ENCODE measurements at places on chromosomes 12 and 14.

DNA sequence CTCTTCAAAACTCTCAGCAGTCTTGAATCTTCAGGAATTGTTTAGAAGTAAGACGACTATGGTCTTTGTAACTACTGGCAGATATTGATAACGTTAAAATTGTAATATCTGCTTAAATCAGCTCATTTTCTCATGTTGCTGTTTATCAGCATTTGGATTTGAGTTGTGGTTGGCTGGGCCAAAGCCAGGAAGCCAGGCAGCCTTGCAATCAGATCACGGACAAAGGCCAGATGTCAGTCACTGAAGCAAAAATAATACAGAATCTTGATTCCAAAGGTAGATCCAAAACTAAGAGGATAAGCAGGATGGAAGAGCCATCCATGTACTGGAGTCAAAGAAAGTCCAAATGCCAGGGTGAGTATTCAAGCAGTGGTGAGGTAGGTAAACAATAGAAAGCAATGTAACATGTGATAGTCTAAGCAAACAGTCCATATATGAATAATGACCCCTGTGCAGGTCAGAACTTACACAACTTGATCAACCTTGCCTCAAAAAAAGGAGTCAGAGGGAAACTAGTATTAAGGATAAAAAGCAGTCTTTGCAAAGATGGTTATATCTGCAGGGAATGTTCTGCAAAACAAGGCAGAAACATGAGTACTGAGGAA lies 95.8 kb upstream of the RAP1B start:
- DNase-seq = no peak

DNA sequence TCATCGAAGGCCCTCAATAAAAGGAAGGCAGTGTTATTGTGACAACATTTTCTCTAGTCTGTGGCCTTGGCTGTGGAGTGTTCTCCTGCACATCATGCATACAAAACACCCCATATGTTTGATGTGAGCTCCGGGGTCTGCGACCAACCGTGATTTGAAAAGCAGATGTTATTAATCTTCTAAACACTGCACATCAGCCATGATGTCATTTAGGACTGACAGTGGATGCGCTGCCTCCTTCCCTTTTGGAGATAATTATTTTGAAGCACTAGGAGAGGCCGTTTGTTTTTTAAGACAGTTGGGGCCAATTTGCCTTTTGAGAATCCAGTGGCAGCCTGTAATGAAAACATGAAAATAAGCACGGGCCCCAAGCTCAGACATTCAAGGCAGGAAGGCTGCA lies 1041.6 kb downstream of the BCL11B start:
- DNase-seq = no peak

GRCh38 chr12:101407049-101407435 lies 530 bp downstream of the ARL1 start:
- DNase-seq = no peak

DNA sequence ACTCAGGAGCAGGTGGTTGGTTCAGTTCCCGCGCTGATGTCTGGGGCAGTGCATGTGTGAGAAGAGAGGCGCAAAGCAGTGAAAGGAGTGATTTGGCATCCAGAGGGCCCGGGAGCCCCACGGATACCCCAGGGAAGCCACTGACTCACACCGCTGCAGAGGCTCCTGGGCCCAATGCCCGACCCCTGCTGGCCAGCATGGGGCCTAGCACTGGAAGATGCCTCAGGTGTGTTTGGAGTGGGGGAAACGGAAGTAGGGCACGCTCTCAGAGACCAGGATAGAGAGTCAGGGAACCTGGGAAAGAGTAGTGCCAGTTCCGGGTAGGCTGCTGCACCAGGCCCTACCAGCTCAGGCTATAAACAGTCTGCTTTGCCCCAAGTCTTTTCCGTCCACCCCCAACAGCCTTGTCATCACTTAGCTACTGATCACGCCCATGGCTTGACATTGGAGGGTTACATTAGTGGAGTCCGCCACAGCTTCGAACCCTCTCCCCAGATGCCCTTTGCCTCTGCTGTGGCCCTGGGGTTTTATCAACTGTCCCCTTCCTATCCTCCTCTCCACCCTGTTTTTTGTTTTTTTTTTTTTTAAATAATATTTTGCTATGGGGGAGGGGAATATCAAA lies 9.5 kb upstream of the CSAD start:
- DNase-seq = peak; percentile 57

DNA sequence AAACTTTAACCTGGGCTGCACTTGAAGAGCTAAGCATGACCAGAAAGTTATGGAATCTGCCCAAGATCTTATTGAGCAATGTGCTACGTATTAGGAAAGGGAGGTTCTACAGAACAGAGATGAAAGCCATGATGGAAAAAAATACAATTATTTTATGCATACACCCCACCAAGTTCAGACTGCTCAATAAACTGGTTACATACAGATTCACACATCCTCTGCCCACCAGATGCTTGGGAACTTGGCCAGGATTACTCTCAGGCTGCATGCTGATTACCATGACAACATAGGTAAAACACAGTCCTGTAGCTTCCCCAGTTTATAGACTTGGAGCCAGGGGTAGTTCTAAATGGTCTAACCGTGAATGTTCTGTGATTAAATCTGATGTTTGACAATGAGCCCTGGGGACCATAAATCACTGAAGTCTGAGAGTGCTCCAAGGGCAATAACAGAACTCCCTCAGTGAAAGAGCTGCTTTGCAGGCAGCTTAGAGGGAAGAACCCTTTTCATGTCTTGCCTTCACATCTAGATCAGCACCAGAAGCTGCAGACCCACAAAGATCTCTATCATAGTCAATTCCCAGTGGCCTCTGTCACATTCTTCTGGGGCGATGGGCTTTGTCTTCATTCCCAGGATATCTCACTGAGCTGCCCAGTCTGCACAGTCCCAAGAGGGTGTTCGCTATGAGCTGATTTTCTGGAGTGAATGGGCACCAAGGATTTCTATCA lies 232.2 kb downstream of the EMP1 start:
- DNase-seq = no peak

- DNase-seq = no peak
These were observed 18.5 kb downstream of the CD163 start for GRCh38 chr12:7485095-7485494.

- no peak for DNase-seq
These were observed 121.6 kb downstream of the VEZT start for GRCh38 chr12:95339086-95339788.

DNA sequence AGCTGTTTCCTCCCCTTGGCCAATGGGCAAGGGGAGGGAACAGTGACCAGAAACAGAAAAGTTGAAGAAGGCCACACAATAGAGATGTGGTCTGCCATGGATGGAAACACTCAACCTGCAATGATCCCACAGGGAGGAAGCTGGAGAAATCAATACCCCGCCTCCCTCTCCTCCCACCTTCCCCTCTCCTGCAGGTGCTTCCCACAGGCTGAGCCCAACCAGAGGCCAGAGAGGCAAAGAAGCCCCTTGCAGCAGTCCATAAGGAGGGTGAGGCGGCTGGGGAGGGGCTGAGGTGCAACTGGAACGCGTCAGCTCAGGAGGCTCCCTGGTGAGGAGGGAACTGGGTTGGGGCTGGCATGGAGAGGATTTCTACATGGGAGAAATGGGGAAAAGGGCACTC lies 84.0 kb downstream of the RNF34 start:
- no peak for DNase-seq

- no peak for DNase-seq
These were observed 631.1 kb upstream of the TMEM132C start for GRCh38 chr12:127635838-127636237.

- no peak for DNase-seq
These were observed 14.4 kb upstream of the ITPR2 start for GRCh38 chr12:26847431-26847830.

GRCh38 chr14:93619176-93619793 lies 169.0 kb downstream of the PRIMA1 start:
- peak; percentile 50 for DNase-seq

DNA sequence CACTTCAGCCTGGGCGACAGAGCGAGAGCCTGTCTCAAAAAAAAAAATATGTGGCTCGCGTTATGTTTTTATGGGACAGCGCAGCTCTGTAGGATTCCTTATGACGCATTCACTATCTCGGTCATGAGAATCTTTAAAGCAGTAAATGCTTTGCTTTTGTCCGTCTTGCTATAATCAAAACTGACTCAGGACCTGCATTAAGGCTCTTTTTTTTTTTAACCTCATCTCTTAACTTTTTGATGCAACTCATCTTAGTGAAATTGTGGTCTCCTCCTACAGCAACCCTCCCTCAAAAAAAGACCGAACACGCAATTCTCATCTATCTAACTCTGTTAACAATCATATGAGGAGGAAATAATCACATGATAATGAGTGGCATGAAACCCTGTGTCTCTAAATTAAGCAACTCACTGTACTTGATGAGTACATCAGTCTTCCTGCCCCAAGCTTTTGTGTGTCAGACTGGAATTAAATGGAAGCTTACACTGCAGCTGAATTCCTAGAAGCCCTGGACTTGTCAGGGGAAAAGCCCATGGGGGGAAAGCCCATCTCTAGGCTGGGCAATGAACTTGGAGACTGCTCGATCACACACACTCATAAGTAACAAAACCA lies 4.3 kb downstream of the P2RX4 start:
- peak; percentile 20 for DNase-seq

GRCh38 chr12:108911915-108912314 lies 32.0 kb downstream of the DAO start:
- DNase-seq = no peak

DNA sequence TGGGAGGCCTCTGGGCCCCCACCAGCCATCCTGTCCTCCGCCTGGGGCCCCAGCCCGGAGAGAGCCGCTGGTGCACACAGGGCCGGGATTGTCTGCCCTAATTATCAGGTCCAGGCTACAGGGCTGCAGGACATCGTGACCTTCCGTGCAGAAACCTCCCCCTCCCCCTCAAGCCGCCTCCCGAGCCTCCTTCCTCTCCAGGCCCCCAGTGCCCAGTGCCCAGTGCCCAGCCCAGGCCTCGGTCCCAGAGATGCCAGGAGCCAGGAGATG lies 729 bp upstream of the GAPDH start:
- DNase-seq = no peak
